H9 (cell line): ENCODE measurements at places on chromosomes 5 and 9. TPM values are rescaled to one million over a fixed set of nuclear protein-coding genes. Genes with fewer than 3 reads are reported as not detected.
A peak's percentile ranks its signal among the peaks of the same experiment; 100 is the strongest.

DNA sequence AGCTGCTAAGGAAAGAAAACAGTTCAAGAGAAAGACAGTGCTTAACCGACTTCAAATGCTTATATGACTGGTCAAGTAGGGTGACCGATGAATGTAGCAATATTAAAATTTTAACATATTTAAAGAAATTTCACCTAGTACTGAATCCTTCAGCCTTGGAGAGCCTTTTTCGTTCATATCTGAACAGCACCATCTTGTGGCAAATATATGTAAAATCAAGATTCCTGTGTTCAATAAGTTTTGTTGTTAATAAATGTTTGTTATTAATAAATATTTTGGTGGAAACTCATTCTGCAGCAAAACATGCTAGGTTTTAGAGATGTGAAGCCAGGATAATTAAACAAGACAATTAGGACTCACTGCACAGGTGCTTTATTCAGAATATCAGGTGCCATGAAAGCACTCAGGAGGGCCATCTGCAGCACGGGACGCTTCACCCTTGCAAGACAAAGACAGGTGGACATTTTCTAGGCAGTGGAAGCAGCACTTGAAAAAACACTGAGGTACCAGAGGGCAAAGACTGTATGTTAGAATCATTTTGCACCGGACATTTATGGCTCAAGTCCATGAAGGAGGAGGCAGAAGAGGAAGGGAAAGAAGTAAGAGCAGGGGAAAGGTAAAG, 15.6 kb downstream of the TICAM2 start:
- no peak for DNase-seq

DNA sequence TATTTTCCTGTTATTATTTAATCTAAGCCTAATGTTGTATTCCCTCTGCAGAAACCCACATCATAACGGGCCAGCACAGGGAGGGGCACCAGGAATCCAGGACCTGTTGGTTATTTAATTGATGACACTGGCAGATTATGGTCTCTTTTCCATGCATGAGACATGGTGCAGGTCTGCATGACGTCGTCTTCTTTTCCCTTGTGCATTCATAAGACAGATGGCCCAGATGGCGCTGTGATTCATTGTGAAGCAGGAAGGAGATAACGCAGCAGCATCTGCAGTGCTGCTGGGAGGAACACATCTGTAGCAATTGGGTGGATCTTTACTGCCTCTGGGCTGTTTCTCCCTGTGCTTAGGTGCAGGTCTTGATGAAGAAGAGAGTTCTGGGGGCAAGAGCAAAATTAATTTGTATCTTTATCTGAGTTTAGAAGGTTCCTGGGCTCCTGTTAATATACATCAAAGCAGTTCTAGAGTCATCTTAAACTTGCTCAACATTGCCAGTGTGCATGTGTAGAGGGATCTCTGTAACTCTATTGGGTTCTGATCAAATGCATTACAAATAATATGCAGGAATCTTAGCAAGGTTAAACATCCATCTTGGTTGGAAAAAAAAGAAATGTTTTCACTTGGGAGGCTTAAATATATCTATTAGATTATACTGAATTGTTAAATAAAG, 176.1 kb downstream of the PCSK1 start:
- DNase-seq = no peak

GRCh38 chr9:133609311-133610098, at the start of gene FAM163B:
FAM163B (minus strand) TSS chr9:133609389; CDS start chr9:133580223, 29,166 bp downstream.
- DNase-seq = peak; percentile 72

- DNase-seq = no peak
Measured at GRCh38 chr5:126628102-126628501, 27.4 kb downstream of the PHAX start.

DNA sequence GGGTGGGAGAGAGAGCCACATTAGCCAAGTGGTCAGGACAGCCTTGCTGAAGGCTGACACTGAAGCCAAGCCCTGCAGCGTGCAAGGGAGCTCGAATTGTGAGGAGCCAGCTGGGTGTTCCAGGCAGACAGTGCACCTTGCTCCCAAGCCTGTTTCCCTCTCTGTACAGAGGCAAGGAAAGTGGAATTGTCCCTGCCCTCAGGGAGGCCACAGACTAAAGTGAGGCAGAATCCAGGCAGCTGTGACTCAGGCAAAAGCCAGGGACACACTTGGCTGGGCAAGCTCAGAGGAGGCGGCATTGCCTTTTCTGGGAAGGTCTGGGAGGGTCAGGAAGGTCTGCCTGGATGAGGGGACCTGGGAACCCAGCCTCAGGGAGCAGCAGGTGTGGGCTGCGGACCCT, 50.2 kb upstream of the LMX1B start:
- DNase-seq = no peak

DNA sequence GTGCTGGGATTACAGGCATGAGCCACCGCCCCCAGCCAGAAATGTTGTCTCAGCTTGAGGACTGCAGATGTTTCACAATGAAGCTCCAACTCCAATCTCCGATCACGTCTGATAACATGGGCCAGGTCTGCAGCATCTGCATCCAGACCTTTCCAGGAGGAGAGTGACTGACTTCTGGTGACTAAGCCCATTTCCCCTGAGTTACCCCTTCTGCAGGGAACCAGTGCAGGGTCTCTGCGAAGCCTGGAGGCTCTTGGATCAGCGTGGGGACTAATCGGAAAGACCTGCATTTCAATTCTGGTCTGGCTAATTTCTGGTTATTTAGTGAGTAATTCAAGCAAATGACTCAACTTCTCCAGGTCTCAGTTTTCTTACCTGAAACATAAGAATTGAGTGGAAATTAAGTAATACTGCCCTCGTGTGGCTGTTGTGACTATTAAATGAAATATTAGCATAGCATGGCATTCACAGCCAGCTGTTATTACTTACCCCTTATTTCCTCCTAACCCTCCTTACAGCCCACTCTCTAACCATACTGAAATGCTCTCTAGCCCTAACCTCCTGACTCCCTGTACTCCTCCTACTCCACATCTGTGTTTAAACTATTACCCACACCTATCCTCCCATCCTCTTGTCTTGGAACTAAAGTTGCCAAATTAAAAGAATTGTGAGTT, 2.2 kb upstream of the GNPDA1 start:
- no peak for DNase-seq

DNA sequence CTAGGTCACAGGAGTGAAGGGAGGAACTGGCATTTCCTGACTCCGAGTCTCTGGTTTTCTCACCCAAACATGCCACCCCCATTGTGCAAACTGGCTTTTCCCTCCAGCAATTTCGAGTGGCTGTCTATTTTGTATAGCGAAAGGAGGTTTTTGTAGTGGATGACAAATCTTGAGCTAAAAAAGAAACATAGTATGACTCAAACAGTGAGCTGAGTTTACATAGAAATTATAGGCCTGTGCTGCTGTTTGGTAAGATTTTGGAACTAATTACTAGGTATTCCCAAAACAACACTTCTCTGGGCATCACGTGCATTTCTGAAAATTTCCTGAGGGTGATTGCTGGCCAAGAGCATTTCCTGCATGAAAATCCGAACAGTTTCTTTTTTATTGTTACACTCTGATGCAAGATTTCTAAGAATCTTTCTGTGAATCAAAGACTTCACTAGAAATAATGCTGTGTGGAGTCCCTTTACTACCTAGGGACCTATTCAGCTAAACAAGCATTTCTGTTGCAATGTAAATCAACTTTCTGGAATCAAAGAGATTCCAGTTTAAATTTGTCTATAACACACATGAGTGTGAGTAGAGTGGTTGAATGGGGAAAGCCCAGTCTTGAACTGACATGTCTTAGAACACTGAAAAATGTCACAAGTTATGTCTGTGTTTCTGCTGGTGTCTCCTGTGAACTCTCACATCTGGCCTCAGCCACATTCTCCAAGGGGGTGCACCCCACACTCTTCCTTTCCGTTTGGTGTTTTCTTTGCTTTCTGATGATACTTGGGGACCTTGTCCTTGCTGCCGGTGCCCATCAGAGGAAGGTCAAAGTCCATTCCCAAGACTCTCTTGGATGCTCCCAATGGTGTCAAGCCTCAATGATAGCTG, 33.3 kb upstream of the DAPK1 start:
- no peak for DNase-seq

DNA sequence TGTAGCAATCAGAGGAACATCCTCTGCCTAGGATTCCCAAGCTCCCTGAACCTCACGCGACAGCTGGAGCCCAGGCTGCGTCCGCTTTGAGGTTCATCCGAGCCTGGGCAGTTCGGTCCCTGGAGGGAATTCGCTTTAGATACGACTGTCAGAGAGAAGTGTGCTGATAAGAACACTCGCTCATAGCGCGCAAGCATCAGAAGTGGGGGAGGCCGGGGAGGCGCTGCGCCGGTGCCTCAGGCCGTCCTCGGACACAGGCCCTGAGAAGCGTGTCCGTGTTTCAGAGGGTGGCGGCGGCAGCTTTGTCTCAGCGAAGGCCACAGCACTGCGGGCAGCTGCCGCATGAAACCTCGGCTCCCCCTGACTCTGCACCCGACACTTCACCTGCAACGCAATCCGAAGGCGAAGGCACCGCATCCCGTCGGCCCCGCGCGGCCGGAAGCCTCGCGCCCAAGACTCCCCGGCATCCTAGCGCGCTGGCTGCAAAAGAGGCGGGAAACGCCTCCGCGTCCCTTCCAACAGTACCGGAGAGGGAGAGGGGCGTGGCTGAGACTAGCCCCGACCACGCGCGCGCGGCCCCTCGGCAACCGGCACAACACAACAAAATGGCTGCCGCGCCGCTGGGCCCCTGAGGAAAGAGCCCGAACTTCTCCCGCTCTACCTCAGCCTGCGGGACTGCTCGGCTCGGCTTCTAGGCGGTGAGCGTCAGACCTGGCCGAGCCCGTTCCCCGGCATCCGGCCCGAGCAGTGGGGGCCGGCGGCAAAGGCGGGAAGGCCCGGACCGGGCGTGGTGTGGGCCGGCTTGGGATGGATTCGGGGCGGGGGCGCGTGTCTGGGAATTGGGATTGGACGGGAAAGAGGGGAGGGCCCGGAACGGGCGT, at the start of gene CNTRL:
Gene CNTRL, plus strand, starts transcription at position 586 of the 881 bp plus-strand sequence. CDS start 13,372 bp downstream, outside the sequence.
- DNase-seq = peak; percentile 87

- no peak for DNase-seq
Measured at GRCh38 chr9:91085517-91086291, 276.0 kb downstream of the AUH start.

DNA sequence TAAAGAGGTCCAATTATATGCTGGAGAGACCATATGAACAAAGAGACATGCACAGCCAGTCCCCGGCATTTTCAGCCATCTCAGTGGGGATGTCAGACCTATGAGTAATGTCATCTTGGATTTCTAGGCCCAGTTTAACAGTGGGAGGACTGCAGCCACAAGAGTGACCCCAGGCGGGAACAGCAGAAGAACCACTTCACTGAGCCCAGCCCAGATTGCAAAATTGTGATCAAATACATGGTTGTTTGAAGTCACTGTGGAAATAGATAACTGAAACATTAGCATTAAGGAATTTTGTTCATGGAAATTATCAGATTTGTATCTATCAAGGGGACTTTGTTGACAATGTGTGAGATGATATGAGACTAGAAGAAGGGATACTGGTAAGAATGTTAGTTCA, 42.1 kb upstream of the C9orf57 start:
- no peak for DNase-seq

DNA sequence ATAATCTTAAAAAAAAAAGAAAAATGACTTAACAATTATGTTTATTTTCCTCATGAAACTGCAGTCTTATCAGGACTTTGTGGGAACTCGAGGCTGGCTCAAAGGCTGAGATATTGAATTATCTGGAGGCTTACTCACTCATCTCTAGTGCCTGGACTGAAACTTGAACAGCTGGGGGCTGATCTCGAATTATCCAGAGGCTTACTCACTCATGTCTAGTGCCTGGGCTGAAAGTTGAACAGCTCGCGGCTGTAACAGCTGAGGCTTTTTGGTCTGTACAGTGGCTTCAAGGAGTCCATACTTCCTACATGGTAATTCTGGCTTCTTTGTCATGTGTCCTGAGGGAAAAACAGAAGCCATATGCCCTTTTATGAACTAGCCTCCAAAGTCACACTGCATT, 371.9 kb downstream of the CETN3 start:
- DNase-seq = no peak

DNA sequence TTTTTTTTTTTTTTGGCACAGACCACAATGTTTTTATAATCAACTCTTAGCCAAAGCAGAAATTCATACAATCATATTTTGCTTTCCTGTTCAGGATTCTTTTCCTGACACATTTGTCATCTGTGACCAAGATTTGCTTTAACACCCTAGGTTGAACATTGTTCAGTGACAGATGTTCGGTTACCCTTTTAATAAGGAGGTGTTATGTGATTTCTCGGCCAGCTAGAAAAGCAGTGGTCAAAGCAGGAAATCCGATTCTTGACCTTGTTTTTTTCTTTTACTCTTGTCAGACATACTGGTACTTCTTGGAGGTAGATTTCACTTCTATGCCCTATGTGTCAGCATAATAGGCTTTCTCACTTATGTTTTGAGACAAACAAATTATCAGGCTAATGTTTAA, 335.3 kb upstream of the ACTBL2 start:
- no peak for DNase-seq

GRCh38 chr9:84301851-84302250, 38.7 kb downstream of the SLC28A3 start:
- no peak for DNase-seq

FOXD4L4 gene
- 0.26 TPM in 1 of 2 replicates, not detected in the other for total RNA-seq

GMCL2 gene
- total RNA-seq = not detected in 2 replicates

CCIN gene
- total RNA-seq = 0.11 TPM in 1 of 2 replicates, not detected in the other

SH3RF2 gene
- total RNA-seq = 0.66 and 0.88 TPM in 2 replicates

GKAP1 gene
- total RNA-seq = 5.4 and 6.2 TPM in 2 replicates
